Cortex of kidney (tissue), 1 donor: ENCODE measurements at places on chromosomes 16 and 17.

DNA sequence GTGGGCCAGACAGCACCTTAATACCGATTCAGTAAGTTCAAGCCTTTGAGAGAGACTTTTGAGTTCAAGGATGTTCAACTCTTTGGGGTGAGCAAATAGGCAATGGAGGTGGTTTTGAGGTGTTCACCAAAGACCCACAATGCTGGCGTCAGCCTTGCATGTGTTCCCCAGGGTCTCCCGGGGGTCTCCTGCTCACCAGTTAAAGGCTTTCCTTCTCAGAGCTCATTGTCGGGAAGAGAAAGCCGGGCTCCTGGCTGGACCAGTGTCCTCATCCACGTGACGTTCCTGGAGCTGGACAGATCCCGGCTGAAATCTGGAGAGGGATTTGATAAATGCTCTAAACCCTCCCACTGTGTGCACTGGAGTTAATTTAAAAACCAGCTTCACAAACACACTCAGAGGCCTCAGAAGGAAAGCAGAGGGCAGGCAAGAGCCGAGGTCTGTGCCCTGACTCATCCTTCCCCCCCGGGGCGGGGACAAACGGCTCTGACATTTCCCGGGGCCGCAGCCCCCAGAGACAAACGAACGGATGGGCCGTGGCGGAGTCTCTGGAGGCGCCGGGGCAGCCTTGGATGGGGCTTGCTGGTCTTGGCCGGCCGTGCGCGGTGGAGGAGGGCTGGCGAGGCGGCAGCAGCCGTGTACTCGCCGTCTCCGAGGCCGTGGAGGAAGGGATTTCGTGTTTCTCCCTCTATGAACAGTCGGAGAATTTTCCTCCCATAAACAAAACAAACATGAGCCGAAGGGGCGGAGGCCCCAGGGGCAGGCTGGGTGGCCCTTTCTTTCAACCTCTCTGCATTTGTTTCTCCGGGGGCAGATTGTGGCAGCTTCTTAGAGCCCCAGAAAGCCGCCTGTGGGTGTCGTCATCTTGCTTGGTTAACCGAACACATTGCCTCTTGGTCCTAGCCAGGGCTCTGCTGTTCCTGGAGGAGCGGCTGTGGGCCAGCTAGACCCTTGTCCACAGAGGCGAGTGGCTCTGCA lies 94.2 kb downstream of the NTN1 start:
- no peak for DNase-seq

- DNase-seq = no peak
These were observed 20.3 kb downstream of the KPNB1 start for GRCh38 chr17:47670064-47670463.

GRCh38 chr17:80886641-80887573 lies 104.7 kb upstream of the CHMP6 start:
- no peak for DNase-seq

DNA sequence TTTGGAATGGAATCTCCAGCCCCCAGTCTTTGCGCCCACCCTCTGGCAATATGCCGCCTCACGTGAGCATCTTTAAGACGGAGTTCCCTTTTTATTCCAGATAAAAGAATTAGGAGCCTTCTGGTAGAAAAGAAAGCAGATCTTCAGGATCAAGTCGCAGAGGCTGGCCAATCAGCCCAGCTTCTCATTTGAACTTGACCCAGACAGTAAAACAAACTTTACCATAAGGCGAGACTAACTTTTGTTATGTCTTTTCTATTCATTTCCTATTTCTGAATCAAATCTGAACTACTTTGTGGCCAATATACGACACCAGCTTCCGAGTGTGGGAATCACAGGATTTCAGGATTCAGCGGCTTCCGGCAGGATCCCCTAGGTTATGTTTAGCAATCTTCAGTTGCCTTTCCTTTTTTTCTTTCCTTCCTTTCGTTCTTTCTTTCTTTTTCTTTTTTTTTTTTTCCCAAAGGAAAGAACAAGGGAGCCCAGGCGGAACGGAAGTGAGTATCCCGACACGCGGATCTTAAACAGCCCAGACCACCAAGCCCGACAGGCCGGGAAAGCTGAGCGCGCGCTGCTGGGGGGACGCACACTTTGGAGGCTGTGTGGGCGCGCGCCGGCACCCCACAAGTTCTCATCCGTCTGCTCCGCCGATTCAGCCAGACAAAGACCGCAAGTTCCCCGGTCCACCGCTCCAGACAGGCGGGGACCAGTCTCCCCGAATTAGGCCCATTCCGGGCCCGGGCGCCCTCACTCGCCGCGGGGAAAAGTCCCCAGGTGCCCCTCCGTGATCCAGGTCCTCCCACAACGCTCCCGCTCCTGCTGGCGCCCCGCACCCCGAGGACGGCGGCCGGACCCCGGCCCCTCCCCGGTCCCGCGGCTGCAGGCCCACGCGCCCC lies 633 bp downstream of the TBC1D16 start:
- no peak for DNase-seq

DNA sequence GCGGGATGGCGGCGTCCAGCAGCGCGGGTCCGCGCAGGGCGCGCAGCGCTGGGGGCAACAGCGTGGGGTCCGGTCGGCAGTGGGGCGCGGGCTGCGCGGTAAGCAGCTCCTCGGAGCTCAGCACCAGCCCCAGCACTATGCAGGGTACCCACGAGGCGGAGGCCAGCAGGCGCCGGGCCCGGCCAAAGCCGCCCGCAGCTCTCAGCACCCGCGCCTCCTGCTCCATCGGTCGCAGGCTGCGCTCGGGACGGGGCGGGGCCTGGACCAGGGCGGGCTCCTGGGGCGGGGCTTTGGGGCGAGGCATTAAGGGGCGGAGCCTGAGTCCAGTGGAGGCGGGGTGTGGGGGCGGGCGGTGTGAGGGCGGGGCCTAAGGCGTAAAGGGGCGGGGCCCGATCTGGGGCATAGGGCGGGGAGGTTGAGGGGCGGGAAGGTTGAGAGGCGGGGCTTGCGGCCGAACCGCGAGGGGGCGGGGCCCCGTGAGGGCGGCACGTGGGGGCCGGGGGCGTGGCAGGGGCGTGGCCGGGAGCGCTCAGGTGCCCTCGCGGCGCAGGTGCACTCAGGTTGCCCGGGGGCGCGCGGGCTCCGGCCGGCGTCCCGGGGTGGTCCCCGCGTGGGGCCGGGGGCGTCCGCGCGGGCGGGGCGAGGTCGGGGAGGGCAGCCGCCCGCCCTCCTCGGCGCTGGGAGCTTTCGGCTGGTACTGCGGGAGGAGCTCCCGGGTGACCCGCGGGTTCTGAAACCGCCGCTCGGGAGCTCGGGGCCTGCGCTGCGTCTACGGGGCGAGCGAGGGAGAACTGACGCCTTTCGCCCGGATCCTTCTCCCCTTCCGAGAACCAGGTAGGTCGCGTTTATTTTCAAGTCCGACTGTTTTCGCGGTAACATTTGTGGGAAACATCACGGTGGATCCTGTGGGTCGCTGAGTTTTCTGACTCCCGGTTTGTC lies 1.4 kb upstream of the SLC22A31 start:
- no peak for DNase-seq

DNA sequence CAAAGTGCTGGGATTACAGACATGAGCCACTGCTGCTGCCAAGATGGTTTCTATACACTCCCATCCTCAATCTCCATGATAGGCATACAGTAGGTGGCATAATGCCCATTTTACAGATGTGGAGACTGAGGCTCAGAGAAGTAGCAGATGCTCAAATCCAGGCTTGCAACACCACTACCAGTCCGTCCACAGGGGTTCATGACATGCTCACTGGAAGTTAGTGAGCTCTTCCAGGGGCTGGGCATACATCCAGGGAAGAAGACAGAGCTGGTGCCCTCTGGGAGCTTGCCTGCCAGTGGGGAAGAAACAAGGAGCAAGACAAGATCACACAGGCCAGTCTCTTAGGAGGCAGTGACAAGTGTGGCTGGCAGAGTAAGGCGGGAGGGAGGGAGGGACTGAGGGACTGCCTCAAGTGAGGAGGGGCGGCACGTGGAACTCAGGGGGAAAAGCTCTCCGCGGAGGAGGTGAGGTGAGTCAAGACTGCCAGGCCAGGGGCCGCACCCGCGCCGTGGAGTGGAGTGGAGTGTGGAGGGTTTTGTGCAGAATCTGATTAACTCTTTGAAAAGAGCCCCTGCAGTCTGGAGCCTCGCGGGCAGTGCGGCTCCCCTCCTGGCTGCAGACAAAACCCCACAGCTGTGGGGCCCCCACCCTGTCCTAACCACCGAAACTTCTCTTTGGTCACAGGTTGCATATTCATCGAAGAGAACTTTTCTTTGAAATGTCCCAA lies 27.9 kb downstream of the SREBF1 start:
- DNase-seq = no peak
